Activated CD4-positive, alpha-beta T cell treated with anti-CD3 and anti-CD28 coated beads, Interleukin-2, amount 50 U/mL, for 1 hour (primary cell): ENCODE measurements at places on chromosomes 2 and 18.

- no peak for DNase-seq
Observed at GRCh38 chr2:144434425-144435222, 85.3 kb downstream of the ZEB2 start.

- DNase-seq, result no peak
Observed at GRCh38 chr2:186827862-186828492, 21.0 kb downstream of the ZSWIM2 start.

DNA sequence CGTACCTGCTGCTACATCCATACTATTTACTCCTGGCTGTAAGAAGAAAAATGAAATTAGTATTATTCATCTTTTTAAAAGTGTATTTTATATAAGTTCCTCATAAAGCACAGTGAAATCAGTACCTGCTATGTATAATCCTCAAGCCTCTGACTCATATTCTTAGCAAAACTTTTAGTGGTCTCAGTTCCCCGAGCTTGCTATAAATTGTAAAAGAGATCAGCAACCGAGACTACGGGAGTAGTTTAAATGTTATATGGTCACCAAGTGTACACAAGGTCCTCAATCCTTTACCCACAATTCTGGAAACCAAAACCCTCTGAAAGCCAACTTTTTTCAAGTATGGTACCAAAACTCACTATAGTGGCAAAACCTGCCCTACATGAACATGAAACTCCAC, 24.2 kb downstream of the PRPF40A start:
- DNase-seq, result no peak

DNA sequence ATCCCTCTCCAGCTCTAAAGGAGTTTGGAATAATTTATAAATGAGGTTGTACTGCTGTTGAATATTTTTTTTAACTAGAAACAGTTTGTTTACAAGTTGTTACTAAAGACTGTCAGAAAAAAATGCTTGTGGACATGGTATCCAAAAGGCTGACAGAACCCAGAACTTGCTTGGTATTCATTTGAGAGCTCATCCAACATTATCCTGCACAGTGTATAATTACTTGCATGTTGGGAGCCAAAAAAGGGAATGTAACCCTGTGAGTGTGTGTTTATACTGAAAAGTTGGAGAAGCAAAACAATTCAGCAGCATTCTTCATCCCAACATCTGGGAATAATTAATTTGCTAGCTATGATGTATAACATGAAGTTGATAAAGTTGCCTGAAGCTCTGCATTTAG, 42.1 kb upstream of the EHBP1 start:
- DNase-seq, result no peak

GRCh38 chr2:236862526-236862925, 223.2 kb upstream of the COPS8 start:
- no peak for DNase-seq

DNA sequence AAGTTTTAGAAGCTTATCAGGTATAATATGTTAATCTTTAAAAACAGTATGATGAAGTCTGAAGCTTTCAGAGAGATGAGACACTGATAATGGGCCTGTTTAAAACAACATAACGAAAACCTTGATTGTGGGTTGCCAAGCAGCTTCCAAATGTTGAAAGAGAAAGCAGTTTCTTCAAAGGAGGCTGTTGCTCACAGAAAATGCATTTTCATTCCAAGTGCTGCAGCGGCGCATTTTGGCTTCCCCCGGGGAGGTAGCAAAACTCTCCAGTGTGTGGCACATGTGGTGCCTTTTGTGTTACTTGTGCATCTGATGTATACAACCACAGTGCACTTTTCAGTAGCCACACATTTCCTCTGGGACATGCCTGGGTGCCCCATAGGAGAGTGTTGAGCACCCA, 66.1 kb downstream of the TMEFF2 start:
- DNase-seq, result no peak

DNA sequence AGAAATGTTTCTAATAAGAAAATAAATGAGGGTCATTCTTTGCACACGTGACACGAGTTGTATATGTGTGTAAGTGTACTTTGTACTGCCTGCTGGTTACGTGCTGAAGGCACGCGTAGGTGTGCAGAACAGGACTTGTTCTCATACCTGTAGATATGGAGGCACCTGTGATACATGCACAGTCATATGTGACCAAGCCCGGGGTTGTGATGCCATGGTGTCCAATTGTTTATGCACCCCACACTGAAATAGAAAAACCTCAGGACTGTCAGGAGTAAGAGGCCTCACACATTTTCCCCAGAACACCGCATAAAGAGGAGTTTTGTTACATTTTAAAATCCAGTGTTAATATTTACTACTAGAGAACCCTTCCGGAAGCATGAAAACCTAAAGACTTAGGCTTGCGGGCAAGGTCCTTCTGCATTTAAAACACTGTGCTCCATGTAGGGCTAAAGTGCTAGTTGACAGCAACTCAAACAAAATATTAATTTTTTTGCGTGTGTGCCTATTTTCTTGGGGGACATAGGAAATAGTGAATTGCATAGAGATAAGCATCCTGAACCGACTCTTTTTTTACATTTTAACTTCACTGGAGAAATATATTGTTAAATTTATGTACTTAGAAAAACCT, 9.3 kb downstream of the TSHZ1 start:
- DNase-seq, result no peak
